ENCODE measurements at places on chromosomes 13 and 19.

- DNase-seq, result no peak
Measured at GRCh38 chr19:55679343-55680257, 4.6 kb downstream of the EPN1 start.

DNA sequence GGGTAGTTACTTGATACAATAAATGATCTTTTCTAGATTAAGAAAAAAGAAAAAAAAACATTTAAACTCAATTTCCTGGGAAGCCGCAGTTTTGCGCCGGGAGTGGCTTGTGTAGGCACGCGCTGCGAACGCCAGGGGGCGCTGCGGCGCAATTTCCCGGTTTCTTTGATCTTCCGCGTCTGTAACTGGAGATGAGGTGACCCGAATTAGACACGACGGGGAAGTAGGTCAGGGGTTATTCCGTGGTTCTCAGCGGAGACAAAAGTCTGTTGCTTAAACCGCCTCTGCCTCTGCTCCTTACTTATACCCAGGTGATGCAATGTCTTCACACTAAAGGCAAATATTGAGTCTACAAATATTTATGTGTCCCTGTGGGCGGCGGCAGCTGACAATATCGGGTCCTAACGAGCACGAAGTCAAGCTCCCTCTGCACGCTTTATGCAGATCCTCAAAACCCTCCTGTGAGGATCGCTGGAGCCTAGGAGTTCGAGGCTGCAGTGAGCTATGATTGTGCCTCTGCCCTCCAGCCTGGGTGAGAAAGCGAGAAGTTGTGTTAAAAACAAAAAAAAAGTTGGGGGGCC lies 15.2 kb downstream of the STXBP2 start:
- peak; percentile 30 for DNase-seq

DNA sequence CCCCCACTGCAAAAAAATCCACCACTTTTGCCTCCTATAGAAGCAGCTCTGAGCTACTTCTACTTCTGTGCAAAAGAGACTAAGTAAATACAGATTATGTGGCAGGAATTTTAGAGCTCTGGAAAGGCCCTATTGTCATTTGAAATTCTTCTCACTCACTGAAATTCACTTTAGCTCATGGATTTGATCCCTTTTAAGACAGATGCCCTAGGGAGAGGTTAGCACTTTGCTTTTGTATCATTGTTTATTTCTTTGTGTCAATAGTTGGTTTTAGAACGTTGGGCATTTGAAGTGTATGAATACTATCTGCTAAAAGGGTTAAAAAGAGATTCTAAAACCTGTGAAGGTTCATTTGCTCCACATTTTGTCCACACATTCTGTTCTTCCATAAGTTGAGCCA lies 528.7 kb downstream of the GPC6 start:
- no peak for DNase-seq

DNA sequence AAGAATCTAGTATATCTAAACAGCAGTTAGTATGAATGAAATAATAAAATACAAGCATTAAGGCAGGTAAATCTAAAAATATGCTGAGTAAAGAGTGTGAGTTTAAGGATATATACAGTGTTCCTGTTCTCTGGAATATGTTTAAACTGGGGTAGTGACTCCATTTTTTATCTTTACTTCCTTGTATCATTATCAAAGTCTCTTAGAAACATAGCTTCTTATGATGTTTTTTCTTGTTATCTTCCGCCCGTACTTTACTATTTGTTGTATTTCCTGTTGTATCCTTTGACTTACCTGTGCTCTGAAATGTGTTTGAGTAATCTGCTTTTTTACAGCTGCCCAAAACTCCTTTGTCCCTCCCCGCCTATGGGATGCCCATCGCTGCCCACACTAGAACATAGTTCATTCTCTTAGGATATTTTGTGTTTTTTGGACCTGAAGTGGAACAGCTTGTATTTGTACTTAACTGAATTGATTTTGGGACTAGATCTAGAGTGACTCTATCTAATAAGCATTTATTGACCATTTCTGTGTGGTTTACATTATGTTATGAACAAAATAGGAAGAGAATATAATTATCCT lies 80.8 kb downstream of the PDS5B start:
- no peak for DNase-seq

DNA sequence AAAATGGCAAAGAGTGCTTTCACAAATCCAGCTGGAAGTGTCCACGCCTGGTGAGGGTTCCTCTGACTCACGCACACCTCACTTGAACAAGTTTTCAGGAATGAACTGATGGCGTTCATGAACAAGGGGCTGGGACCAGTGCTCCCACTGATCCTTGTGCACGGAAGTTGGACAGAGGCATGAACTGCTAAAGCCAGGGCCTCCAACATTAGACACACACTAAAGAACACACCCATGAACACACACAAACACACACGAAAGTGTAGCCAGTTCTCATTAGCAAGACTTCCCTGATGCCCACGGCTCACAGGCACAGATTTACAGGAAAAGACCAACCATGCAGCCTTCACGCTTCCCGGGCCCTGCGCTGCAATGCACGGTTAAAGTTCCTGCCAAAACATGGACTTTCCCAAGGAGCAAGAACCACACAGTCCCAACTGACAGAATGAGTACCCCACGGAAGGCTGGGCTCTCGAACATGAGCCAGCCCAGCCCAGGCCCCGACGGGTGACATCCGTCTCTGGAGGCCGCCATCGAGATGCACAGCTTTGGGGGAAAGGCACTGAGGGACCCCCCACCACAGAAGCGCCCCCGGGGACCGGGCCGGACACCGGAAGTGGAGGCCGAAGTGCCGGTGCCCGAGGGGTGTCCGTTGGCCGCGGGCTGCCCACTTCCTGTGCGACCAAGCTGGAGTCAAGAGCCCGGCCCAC lies 808 bp downstream of the DNMT1 start:
- DNase-seq, result no peak
